ENCODE measurements at places on chromosomes 4 and X. TPM values are rescaled to one million over a fixed set of nuclear protein-coding genes. Genes with fewer than 3 reads are reported as not detected.

SPANXB1 gene
- total RNA-seq: not detected

GAGE13 gene
- not detected for total RNA-seq

TRIM61 gene
- 0.27 TPM for total RNA-seq

SULT1B1 gene
- not detected for total RNA-seq

UGT8 gene
- 6.3 TPM for total RNA-seq

ZNF630 gene
- total RNA-seq: 2.1 TPM

PKD2 gene
- 37.3 TPM for total RNA-seq

FHDC1 gene
- total RNA-seq: 54.5 TPM

NIPAL1 gene
- total RNA-seq: 0.68 TPM

F11 gene
- not detected for total RNA-seq

RAB9B gene
- total RNA-seq: 3.7 TPM

POU4F2 gene
- 0.14 TPM for total RNA-seq

CITED1 gene
- 4.8 TPM for total RNA-seq

PSAPL1 gene
- total RNA-seq: not detected

SLAIN2 gene
- total RNA-seq: 47.6 TPM

MAGEB1 gene
- total RNA-seq: not detected

CXorf51B gene
- not detected for total RNA-seq

SPANXA1 gene
- not detected for total RNA-seq

FABP2 gene
- total RNA-seq: not detected

MAB21L2 gene
- total RNA-seq: 3.5 TPM

MAGEB10 gene
- not detected for total RNA-seq

PDCL2 gene
- not detected for total RNA-seq

UGT2A1 gene
- total RNA-seq: not detected

RBMX2 gene
- total RNA-seq: 27.7 TPM

CTAG2 gene
- total RNA-seq: not detected

MAML3 gene
- total RNA-seq: 21.8 TPM

PHKA1 gene
- total RNA-seq: 10.1 TPM

CASP6 gene
- 28.0 TPM for total RNA-seq

KLB gene
- not detected for total RNA-seq

ARMCX4 gene
- 26.2 TPM for total RNA-seq

ARMCX2 gene
- 85.6 TPM for total RNA-seq

TMEM255A gene
- total RNA-seq: 0.70 TPM

LIMCH1 gene
- 15.1 TPM for total RNA-seq

ZNF157 gene
- 1.4 TPM for total RNA-seq

STAG2 gene
- total RNA-seq: 70.7 TPM

CT83 gene
- total RNA-seq: not detected

HAND2 gene
- not detected for total RNA-seq

CYBB gene
- total RNA-seq: not detected

CTSO gene
- total RNA-seq: 1.7 TPM

ALAS2 gene
- not detected for total RNA-seq

NPY2R gene
- not detected for total RNA-seq

HSFX3 gene
- total RNA-seq: not detected

PAGE2B gene
- total RNA-seq: not detected

SRPX gene
- total RNA-seq: 3.7 TPM

FAM149A gene
- 5.6 TPM for total RNA-seq

IL3RA gene
- not detected for total RNA-seq

GAB3 gene
- total RNA-seq: 0.07 TPM

CNOT6L gene
- 30.2 TPM for total RNA-seq

GPR82 gene
- total RNA-seq: not detected

TIGD2 gene
- total RNA-seq: 9.4 TPM

Measured in neural crest cell (in vitro differentiated cells).